T-cell (primary cell): ENCODE measurements at places on chromosomes 12 and 14.

- no peaks in the 10 kb centered on the region for H3K36me3 ChIP-seq
- no peak for DNase-seq
- no peaks in the 10 kb centered on the region for H3K27me3 ChIP-seq
- H3K4me3 ChIP-seq: no peak overlapping the region
- H3K4me1 ChIP-seq: peaks cover 2% of the 10 kb centered on the region
Observed at GRCh38 chr14:92759300-92759678, 10.9 kb upstream of the LGMN start.

DNA sequence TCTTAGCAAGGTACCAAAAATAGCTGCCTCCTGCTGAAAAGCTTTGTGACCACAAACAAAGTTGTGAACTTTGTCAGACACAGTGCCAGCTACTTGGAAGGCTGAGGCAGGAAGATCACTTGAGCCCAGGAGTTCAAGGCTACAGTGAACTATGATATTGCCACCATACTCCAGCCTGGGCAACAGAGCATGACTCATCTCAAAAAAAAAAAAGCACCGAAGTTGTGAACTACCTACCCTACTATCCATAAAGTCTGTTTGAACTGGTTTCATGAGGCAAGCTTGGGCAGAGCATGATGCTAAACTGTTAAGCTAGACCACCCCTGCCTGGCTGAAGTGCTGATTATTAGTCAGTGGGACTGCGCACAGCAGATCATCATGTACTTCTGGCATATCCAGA, 75.5 kb downstream of the RAD52 start:
- H3K36me3 ChIP-seq: no peaks in the 10 kb centered on the region
- H3K4me1 ChIP-seq: peaks cover 5% of the 10 kb centered on the region
- no peak overlapping the region for H3K4me3 ChIP-seq
- H3K27me3 ChIP-seq: no peaks in the 10 kb centered on the region
- DNase-seq: no peak

- peaks cover 39% of the 10 kb centered on the region for H3K36me3 ChIP-seq
- H3K27me3 ChIP-seq: no peaks in the 10 kb centered on the region
- no peak overlapping the region for H3K4me3 ChIP-seq
- H3K27ac ChIP-seq: no peak overlapping the region
- H3K4me1 ChIP-seq: peaks cover 14% of the 10 kb centered on the region
Observed at GRCh38 chr14:91290986-91291385, 46.5 kb upstream of the GPR68 start.

- no peak overlapping the region for H3K4me3 ChIP-seq
- no peak for DNase-seq
- H3K4me1 ChIP-seq: peaks cover 8% of the 10 kb centered on the region
- no peaks in the 10 kb centered on the region for H3K27me3 ChIP-seq
Observed at GRCh38 chr14:89247457-89248122, 169.4 kb downstream of the FOXN3 start.

DNA sequence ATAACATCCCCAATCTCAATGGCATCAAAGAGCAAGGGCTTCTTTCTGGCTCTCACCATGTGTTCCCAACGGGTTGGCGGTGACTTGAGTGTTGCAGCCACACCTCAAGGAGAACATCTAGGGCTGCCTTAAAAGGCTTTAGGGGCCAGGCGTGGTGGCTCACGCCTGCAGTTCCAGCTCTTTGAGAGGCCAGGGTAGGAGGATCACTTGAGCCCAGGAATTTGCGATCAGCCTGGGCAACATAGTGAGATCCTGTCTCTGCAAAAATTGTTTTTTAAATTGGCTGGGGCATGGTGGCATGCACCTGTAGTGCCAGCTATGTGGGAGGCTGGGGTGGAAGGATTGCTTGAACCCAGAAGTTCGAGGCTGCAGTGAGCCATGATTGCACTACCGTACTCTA, 14.9 kb downstream of the RFLNA start:
- no peak overlapping the region for H3K4me3 ChIP-seq
- H3K27me3 ChIP-seq: peaks cover 7% of the 10 kb centered on the region
- H3K36me3 ChIP-seq: no peaks in the 10 kb centered on the region
- no peak for DNase-seq
- H3K4me1 ChIP-seq: no peaks in the 10 kb centered on the region
- no peak overlapping the region for H3K27ac ChIP-seq

DNA sequence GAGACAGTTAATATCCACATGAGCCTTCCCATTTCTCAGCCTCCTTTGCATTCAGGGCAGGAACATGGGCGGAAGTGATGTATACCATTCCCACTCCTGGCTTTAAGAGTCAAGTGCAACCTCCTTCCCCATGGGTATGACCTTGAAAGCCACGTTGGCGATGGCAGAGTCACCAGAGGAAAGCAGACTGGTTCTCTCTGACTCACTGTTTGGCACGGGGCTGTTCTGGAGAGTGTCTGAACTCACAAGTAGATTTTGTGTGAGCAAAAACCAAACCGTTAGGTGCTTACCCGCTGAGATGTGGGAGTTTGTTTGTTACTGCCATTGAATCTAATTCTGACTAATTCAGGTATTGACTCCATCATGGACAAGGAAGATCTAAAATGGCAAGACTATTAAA, 36.7 kb upstream of the PZP start:
- no peaks in the 10 kb centered on the region for H3K4me1 ChIP-seq
- no peak for DNase-seq
- no peak overlapping the region for H3K27ac ChIP-seq
- no peaks in the 10 kb centered on the region for H3K27me3 ChIP-seq
- no peak overlapping the region for H3K4me3 ChIP-seq
- H3K36me3 ChIP-seq: no peaks in the 10 kb centered on the region
